ENCODE measurements at places on chromosomes 1 and 21. TPM values are rescaled to one million over a fixed set of nuclear protein-coding genes. Genes with fewer than 3 reads are reported as not detected.

- DNase-seq: no peak
These were observed 198.3 kb downstream of the OLFM3 start for GRCh38 chr1:101798417-101798816.

GRCh38 chr1:71762514-71763255 lies 519.7 kb downstream of the NEGR1 start:
- DNase-seq: no peak

The FAAH gene
- total RNA-seq: 3.8 TPM

- DNase-seq: no peak
These were observed 145.3 kb downstream of the DAB1 start for GRCh38 chr1:57278558-57278957.

GRCh38 chr1:198529414-198529813 lies 11.1 kb downstream of the ATP6V1G3 start:
- no peak for DNase-seq

Measured in Daoy (cell line).